ENCODE measurements at places on chromosomes 6 and 20. TPM values are rescaled to one million over a fixed set of nuclear protein-coding genes. Genes with fewer than 3 reads are reported as not detected.

GRCh38 chr20:52084727-52085126 lies 106.9 kb downstream of the ZFP64 start:
- no peaks in the 10 kb centered on the region for H3K27me3 ChIP-seq
- peaks cover 47% of the 10 kb centered on the region for H3K36me3 ChIP-seq
- DNase-seq, result no peak
- H3K4me3 ChIP-seq, result no peak overlapping the region
- peaks cover 3% of the 10 kb centered on the region for H3K4me1 ChIP-seq

GRCh38 chr6:24064832-24065231 lies 61.2 kb upstream of the NRSN1 start:
- no peaks in the 10 kb centered on the region for H3K4me1 ChIP-seq
- no peak overlapping the region for H3K4me3 ChIP-seq
- peaks cover 2% of the 10 kb centered on the region for H3K27me3 ChIP-seq
- no peak for DNase-seq
- H3K27ac ChIP-seq, result no peak overlapping the region

GRCh38 chr6:110282412-110282811 lies 75.7 kb downstream of the METTL24 start:
- no peaks in the 10 kb centered on the region for H3K36me3 ChIP-seq
- H3K4me3 ChIP-seq, result no peak overlapping the region
- no peaks in the 10 kb centered on the region for H3K4me1 ChIP-seq

DNA sequence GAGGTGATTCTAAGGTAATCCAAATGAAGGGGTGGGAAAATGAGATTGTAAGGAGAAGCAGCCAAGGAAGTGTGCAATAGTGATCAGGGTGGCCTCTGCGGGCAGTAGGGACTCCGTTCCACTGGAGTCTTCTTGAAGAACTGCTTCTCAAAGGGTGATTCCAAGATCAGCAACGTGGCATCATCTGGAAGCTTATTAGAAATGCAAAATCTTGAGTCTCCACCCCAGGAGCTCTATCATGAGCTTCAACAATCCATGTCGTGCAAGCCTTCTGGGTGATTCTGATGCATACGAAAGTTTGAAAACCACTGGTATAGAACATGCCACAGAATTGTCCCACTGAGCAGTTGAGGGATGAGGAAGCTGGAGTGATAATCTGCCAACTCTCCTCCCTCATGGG lies 31.4 kb downstream of the SCP2D1 start:
- H3K4me1 ChIP-seq, result no peaks in the 10 kb centered on the region
- H3K27me3 ChIP-seq, result no peaks in the 10 kb centered on the region
- no peaks in the 10 kb centered on the region for H3K36me3 ChIP-seq
- no peak overlapping the region for H3K4me3 ChIP-seq

GRCh38 chr20:32727683-32728082 lies 15.6 kb downstream of the COMMD7 start:
- no peaks in the 10 kb centered on the region for H3K27me3 ChIP-seq
- H3K4me1 ChIP-seq, result peaks cover 18% of the 10 kb centered on the region
- peaks cover 4% of the 10 kb centered on the region for H3K36me3 ChIP-seq

DNA sequence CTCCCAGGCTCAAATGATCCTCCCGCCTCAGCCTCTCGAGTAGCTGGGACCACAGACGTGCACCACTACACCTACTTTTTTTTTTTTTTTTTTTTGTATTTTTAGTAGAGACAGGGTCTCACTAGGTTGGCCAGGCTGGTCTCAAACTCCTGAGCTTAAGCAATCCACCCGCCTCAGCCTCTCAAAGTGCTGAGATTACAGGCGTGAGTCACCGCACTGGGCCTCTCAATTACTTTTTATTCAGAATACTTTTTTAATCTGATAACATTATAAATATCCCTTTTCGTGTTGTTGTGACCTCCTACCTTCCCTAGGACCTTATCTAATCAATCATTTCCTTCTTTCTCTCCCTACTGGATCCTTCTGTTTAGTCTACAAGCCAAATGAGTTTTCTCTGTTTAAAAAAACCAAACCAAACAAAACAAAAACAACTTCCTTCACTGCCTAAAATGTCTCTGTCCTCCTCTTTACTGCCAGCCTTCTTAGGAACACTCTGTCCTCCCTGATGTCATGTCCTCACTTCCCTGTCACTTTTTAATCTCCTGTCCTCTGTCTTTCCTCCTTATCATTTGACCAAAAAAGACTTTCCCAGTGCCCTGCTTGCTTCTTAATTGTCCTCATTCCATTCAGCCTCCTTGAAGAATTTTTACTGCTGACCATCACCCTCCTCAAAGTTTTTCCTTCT lies 85.0 kb downstream of the CAP2 start:
- H3K27ac ChIP-seq, result no peak overlapping the region
- H3K27me3 ChIP-seq, result peaks cover 6% of the 10 kb centered on the region
- no peaks in the 10 kb centered on the region for H3K36me3 ChIP-seq
- no peaks in the 10 kb centered on the region for H3K4me1 ChIP-seq

Gene CGAS
- 5.2 TPM for total RNA-seq

GRCh38 chr6:124967444-124967843 lies 5.2 kb downstream of the RNF217 start:
- H3K27ac ChIP-seq, result no peak overlapping the region
- H3K4me1 ChIP-seq, result peaks cover 9% of the 10 kb centered on the region
- H3K36me3 ChIP-seq, result no peaks in the 10 kb centered on the region
- DNase-seq, result no peak
- H3K4me3 ChIP-seq, result no peak overlapping the region

DNA sequence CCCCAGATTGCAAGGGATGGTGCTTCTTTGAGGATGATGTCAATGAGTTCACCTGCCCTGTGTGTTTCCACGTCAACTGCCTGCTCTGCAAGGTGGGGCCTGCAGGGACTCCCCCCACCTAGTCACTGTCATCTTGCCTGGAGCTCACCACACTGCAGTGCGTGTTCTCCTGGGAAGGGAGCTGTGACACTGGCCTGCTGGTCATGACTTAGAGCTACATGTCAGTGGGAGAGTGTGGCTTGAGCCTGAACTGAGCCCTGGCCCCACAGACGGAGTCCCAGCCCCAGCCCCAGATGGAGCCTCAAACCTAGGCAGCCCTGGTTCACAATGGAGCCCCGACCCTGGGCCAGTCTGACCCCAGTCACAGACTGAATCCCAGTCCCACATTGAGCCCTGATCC lies 19.3 kb downstream of the RBCK1 start:
- no peak overlapping the region for H3K4me3 ChIP-seq
- H3K36me3 ChIP-seq, result no peaks in the 10 kb centered on the region
- no peak overlapping the region for H3K27ac ChIP-seq
- H3K4me1 ChIP-seq, result peaks cover 6% of the 10 kb centered on the region

- no peak for DNase-seq
- H3K4me1 ChIP-seq, result peaks cover 21% of the 10 kb centered on the region
- peaks cover 15% of the 10 kb centered on the region for H3K27me3 ChIP-seq
Measured at GRCh38 chr20:38148328-38149102, 16.6 kb downstream of the TGM2 start.

Gene RAB23
- 0.73 TPM for total RNA-seq

DNA sequence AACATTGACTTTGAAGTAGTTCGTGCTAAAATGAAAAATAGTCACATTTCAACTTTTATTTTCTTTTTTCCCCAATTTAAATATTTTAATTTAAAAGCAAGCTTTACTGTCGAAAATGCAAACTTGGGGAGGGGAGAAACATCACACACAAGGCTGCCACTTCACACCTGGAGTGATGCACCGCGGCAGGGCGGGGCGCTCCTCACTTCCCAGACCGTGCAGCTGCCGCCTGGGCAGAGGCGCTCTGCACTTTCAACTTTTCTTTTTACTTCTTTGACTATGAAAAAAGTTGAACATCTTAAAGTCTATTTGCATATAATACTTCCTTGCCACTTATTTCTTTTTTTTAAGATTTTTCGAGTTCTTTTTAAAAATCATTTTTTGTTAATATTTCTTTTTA lies 993.3 kb upstream of the GJE1 start:
- no peak overlapping the region for H3K27ac ChIP-seq
- DNase-seq, result no peak
- H3K4me3 ChIP-seq, result no peak overlapping the region
- H3K36me3 ChIP-seq, result no peaks in the 10 kb centered on the region
- H3K27me3 ChIP-seq, result no peaks in the 10 kb centered on the region

Gene MYMX
- not detected for total RNA-seq

Gene NOX3
- not detected for total RNA-seq

GRCh38 chr6:96704713-96705112 lies 132.6 kb downstream of the GPR63 start:
- H3K27me3 ChIP-seq, result peaks cover 6% of the 10 kb centered on the region
- DNase-seq, result no peak
- H3K4me3 ChIP-seq, result no peak overlapping the region
- H3K27ac ChIP-seq, result no peak overlapping the region
- no peaks in the 10 kb centered on the region for H3K4me1 ChIP-seq

DNA sequence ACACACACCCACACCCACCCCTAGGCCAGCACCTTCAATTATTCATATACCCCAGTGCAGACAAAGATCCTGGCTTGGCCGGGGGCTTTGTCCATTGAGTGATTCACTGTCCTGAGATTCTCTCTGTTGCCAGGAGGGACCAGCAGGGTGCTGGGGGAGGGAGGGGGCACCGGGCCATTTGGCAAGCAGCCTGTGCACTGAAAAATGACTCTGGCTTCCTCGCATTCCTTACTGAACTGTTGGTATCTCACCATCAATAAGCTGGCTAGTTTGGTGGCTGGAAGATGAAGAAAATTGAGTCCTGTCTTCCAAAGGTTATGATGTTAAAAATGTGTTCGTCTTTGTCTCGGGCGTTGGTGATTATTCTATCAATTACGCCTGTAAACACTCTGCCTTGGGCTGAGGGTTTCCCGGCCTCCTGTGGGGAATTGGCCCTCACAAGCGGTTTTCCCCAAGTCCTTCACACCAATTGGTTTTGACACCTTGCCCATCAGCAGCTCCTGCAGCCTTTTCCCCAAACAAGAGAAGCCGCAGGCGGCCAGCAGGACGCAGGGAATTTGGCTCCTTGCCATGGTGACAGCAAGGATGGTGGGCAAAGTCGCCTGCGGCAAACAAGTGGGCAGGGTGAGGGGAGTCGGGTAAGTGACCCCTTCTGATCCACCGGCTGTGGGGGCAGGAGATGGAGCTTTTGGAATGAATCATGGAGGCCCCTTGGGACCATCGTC lies 4.9 kb downstream of the VSTM2L start:
- no peak for DNase-seq
- H3K4me3 ChIP-seq, result no peak overlapping the region
- H3K27ac ChIP-seq, result no peak overlapping the region
- H3K36me3 ChIP-seq, result peaks cover 5% of the 10 kb centered on the region

DNA sequence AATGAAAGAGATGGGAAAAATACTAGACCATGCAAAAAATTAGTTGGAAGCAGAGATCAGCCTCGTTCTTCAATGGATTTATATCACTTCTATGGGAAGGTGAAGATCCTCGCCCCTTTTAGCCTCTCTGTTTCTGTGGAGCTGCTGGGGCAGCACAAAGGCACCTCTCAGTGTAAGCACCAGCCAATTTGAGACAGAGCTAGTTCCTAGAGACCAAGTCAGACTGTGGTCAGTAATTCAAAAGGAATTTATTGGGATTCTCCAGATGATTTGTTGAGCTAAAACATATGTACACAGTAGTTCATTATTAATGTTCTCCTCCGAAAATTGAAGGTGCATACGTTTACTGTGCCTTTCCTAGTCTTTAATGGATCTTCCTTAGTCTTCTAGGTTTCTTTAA lies 42.4 kb downstream of the SCGN start:
- no peak overlapping the region for H3K27ac ChIP-seq
- DNase-seq, result no peak
- no peaks in the 10 kb centered on the region for H3K4me1 ChIP-seq
- H3K27me3 ChIP-seq, result peaks cover 45% of the 10 kb centered on the region
- H3K36me3 ChIP-seq, result no peaks in the 10 kb centered on the region
- H3K4me3 ChIP-seq, result no peak overlapping the region

GRCh38 chr6:111530667-111531066 lies 47.6 kb upstream of the REV3L start:
- H3K4me3 ChIP-seq, result peak overlapping the region; percentile 45
- H3K27ac ChIP-seq, result no peak overlapping the region
- peaks cover 2% of the 10 kb centered on the region for H3K36me3 ChIP-seq
- H3K27me3 ChIP-seq, result no peaks in the 10 kb centered on the region
- H3K4me1 ChIP-seq, result peaks cover 31% of the 10 kb centered on the region

- H3K27me3 ChIP-seq, result no peaks in the 10 kb centered on the region
- H3K4me1 ChIP-seq, result peaks cover 50% of the 10 kb centered on the region
- DNase-seq, result peak; percentile 75
- H3K4me3 ChIP-seq, result peak overlapping the region; percentile 93
- no peaks in the 10 kb centered on the region for H3K36me3 ChIP-seq
Measured at GRCh38 chr6:35258858-35259193, 709 bp upstream of the ZNF76 start.

DNA sequence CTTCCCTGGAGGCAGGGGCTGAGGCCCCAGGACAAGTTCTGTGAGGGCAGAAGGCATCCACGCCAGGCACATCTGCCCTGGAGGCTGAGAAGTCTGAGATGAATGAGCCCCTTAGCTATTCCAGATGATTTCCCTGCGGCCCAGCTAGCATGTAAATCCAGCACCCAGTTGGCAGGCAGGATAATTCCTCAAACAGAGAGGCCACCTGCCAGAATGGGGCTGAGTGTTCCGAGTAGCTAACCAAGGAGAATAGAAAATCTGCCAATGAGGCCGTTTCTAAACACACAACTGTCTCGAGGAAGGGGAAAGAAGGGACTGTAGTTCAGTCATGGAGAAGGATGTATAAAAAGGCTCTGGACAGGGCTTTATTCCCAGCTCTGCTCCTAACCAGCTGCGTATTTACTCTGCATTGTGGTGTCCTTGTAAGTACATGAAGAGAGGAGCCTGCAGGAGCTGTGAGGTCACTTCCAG lies 211.4 kb upstream of the CDYL start:
- DNase-seq, result no peak
- no peak overlapping the region for H3K4me3 ChIP-seq
- peaks cover 6% of the 10 kb centered on the region for H3K27me3 ChIP-seq
- H3K36me3 ChIP-seq, result no peaks in the 10 kb centered on the region
- no peaks in the 10 kb centered on the region for H3K4me1 ChIP-seq

- peak overlapping the region; percentile 99 for H3K27ac ChIP-seq
- DNase-seq, result no peak
- H3K4me1 ChIP-seq, result peaks cover 58% of the 10 kb centered on the region
- H3K4me3 ChIP-seq, result peak overlapping the region; percentile 98
- H3K36me3 ChIP-seq, result no peaks in the 10 kb centered on the region
- H3K27me3 ChIP-seq, result no peaks in the 10 kb centered on the region
Measured at GRCh38 chr20:1264727-1265126, 1.4 kb upstream of the SNPH start.

- no peak overlapping the region for H3K4me3 ChIP-seq
- DNase-seq, result no peak
- no peaks in the 10 kb centered on the region for H3K36me3 ChIP-seq
- H3K27ac ChIP-seq, result no peak overlapping the region
- H3K4me1 ChIP-seq, result no peaks in the 10 kb centered on the region
- peaks cover 42% of the 10 kb centered on the region for H3K27me3 ChIP-seq
Measured at GRCh38 chr20:46811224-46812084, 83.2 kb upstream of the EYA2 start.

All from naive thymus-derived CD8-positive, alpha-beta T cell (primary cell).